Stimulated activated CD4-positive, alpha-beta T cell treated with anti-CD3 and anti-CD28 coated beads, Interleukin-1b, Interleukin-23, amount 100 ng/mL, for 4 hours (primary cell): ENCODE measurements at places on chromosomes 2 and 18.

DNA sequence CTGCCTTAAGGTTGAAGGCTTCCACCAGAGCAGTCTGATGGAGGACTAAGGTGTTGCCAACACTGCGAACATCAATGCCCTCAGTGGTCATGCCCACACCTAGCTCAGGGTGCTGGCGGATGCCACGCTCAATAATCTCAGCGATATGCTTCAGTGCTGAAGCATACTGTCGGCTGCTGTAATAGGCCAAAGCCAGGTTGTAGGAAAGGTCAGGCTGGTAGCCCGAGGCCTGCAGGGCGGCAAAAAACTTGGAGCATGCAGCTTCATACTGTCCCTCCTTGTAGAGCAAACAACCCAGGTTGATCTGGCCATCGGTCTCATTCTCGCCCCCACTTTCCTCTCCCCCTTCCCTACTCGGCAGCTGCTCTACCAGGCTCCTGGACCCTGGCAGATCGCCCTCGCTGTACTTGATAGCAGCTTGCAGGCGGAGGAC is 159.4 kb downstream of the AGPS start:
- no peak for DNase-seq

DNA sequence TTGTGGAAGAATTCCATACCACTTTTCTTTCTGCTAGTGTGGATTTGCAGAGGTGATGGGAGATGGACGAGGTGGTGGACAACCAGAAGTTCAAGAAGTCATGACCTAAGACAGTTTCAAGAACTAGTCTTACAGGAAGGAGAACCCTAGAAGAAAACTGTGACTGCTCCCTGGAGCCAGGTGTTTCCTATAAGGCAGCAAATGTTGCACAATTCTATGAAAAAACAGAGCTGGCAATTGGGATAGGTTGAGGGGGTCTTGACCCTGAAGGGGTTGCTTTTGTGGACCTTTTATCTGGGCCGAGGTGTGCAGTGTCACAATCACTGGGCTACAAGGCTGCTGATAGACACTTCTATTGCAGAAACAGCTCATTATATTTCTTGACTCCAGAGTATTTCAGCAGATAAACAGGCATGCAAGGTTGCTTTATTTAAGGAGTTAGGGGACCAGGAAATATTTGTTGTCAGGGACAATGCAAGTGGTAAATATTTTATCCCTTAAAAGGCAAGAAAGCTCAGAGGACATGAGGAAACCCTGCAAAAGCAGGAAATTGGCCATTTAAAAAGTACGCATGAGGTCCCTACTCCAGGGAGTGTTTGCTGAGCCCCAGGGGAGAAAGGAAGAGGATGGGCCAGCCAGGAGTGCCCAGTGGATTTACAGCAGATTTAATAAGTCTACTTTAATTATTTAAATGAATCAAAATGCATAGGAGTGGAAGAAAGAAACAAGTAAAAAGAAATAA is 22.9 kb downstream of the APCDD1 start:
- no peak for DNase-seq

DNA sequence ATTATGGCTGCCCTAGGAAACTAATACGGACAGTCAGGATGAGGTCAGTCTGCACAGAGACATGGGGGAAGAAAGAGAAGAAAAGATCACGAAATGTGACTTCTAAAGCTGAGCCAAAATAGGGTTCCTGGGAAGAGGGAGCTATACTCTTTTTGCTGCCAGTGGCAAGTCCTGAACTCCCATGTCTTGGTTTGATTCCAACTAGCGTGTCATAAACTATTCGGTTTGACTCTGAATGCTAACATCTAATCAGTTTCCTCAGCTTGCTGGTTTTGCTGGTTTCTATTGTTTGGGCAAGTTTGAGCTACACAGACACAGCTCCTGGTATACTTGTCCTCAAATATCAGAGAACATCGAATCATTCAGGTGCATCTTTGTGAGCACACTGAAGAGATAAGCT is 80.5 kb upstream of the CYP1B1 start:
- DNase-seq = no peak

DNA sequence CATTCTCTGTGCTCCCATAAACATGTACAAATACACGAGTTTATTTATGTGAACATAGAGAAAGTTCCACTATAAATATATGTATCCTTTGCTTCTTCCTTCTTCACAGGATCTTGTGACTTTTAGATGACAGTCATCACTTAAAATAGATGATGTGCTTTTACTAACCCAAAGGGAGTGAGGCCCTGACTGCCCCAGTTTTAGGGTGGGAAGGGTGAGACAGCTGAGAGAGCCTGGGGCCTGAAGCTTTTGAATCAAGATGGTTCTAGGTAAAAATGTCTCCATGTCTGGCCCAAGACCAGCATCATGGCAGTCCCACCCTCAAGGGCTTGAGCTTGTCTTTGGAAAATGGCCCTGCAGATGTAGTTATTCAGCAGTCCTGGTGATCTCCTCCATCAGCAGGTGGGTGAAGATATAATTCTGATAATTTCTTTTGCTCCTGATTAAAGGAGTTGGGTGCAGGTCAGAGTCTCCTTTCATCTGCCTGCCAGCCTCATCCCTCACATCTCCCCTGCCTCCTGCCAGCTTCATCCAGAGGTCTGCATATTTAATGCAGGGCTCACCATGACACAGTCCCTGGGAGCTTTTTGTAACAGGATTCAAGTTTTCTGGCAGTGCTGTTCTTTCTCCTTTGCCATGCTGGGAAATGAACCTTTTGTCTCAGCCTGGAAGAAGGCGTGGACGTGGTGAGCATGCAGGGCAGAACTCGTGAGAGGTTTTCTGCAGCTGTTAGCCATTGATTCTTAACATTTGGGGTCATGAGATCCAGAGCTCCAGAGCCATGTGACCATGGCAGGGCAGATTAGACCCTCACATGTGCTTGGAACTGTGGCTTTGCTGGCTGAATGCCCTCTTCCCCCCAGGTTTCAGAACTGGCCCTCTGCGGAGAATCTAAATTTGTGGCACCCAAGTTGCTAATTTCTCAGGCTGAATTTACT is 2.7 kb downstream of the HRH4 start:
- DNase-seq = no peak

DNA sequence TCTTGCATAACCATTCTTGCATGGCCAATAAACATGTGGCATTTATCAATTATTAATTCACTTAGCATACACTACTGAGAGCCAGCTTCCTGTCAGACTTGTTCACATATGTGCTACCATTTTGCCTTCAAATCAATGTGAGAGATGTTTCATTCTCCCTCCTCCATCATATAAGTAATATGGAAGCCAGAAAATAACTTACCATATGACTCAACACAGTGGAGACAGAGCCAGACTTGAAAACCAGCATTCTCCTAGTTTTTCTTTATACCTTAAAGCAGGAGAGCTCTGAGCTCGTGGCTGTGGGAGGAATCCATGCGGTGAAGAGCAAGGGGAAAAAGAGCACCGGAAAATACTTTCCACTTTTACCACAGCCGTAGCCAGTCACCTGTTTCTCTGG is 215.0 kb upstream of the LRATD1 start:
- no peak for DNase-seq

DNA sequence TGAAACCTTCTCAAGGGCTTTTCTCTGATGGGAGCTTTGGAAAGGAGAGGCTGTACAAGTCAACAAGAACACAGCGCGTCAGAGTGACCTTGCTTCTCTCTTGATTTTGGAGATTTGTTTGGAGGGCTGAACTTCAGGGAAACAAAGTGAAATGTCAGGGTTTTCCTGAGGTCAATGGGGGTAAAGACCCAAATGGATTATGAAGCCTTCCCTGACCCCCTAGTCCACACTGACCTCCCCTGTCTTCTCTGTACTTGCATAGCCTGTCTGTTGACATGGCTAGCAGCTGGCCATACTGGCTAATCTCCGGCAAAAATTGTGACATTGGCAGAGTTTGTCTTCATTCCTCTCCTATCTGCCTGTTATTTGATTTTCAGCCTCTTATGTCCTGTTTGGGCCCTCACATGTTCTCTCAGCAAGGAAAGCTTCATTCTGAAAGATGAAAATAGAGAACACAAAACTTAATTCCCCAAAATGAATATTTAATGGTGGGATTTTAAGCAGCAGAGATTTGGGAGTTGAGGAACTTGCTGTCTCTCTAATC is 149.3 kb upstream of the HAAO start:
- no peak for DNase-seq

DNA sequence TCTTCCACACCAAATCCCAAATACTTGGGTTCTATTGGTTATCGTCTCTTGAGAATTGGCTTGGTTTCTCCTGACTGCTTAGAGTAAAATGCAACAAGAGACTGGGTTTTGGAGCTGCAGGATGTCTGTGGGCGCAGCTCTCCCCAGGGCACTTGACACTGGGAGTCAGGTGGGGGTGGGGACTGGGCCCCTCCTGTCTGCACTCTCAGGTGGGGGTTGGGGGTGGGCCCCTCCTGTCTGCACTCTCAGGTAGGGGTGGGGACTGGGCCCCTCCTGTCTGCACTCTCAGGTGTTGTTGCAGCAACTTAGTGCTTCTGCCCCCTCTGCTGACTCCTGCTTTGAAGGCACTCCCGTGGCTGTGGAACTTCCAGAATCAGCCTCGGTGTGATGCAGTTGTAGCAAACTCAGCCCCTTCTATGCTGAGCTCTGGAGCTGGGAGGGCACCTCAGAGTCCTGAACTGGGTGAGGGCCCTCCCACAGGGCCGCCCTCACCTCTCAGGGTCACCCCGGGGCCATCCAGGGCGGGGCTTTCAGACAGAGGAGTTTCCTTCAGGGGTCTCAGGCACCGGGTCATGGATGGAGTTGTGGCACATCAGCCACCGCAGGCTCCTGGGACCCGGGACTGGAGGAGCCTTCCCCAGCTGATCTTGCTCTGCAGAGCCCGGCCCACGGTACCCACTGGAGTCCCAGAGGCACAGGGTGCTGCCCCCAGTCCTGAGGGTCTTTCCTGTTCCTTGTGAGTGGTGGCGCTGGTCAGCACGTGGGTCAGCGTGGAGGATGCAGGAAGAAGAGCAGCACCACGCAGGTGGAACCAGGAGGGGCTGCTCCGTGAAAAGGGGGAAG is 22.9 kb upstream of the CIDEA start:
- DNase-seq = no peak

DNA sequence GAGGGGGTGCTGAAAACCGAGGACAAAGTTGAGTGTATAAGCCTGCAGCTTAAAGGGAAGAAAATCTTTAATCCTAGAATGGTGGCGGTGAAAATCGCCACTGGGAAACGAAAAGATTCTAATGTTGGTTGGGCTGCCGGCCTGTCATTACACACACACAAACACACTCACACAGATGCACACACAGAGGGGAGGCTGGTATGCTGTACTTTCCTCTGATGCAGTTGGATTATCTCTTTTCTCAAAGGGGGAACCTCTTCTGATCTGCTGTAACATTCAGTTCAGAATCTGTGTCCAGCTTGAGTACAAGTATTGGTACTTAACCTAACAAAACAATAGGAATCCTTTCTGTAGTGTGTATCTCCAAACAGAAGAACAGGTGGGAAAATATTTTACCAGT is 39.0 kb downstream of the ANXA4 start:
- no peak for DNase-seq

DNA sequence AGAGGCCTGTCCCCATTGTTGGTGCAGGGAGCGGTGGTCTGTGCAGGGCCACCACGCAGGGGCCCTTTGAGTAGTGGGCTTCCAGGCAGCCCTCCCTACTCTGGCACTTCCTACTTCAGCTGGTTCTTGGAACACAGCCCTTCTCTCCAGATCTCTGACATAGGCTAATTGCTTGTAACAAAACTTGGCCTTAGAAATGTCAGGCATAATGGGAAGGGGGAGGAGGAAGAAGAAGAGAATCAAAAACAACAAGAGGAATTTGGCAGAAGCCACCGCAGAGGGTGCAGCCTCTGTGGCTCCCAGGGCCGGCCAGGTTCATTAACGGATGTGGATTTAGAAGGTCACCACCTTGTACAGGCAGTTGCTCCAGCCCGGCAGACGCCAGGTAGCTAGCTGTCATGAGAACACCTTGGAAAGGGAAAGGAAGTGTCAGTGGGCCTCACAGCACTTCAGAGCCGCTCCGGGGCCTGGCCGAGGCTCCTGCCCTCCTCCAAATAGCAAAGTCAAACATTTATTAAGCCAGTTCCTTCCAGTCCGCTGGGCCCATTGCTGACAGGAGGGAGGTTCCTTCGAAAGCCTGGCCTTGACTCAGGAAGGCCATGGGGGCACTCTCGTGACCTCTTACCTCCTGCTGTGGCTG is 7.4 kb downstream of the BOD1L2 start:
- DNase-seq = no peak
